ENCODE measurements at places on chromosomes 13 and 19. TPM values are rescaled to one million over a fixed set of nuclear protein-coding genes. Genes with fewer than 3 reads are reported as not detected.

The IL12RB1 gene
- not detected for total RNA-seq

The VSIG10L gene
- total RNA-seq, result 6.5 TPM

The ZNF737 gene
- 18.7 TPM for total RNA-seq

The ZNF763 gene
- total RNA-seq, result 4.2 TPM

The MBD3L2 gene
- total RNA-seq, result not detected

The SIGLEC5 gene
- total RNA-seq, result not detected

The NALCN gene
- total RNA-seq, result not detected

The PNMA8C gene
- total RNA-seq, result 0.69 TPM

The CLEC17A gene
- not detected for total RNA-seq

The ATP4B gene
- total RNA-seq, result not detected
